ENCODE measurements at places on chromosomes 6 and 20.
A peak's percentile ranks its signal among the peaks of the same experiment; 100 is the strongest.

DNA sequence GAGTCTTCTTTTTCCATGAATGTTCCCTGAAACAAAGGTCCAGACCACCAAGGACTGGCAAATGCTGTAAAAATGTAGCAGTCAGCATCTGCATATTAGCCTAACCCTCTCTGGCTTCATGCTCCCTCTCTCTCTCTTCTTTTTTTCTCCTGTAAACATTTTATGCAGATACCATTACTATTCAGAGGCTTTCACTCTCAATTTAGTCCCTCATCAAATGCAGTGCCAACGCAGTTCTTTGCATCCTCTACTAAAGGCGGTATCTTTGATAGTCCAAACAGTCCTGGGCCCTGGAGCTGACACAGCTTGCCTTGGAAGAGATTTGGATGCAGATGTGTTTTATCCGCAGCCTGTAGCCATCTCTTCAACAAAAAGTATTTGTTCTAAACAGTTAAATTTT lies 167.1 kb upstream of the MMS22L start:
- no peak for DNase-seq

DNA sequence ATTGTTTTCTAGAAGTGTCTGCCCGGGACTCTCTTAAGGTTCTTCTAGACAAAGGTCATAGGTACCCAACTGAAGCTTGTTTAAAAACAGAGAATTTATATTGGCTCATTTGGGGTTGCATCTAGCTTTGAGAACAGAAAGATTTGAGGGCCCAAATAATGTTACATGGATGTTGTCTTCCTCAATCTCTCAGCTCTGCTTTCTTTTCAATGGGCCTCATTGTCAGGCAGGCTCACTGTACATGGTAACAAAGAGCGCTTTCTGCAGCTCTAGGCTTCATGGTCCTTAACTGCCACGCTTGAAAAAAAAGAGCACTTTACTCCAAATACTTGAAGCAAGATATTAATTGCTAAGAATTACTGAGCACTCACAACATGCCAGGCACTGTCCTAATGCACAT lies 22.2 kb downstream of the NHLRC1 start:
- DNase-seq, result no peak

- DNase-seq, result no peak
These were observed 19.2 kb downstream of the JAG1 start for GRCh38 chr20:10654630-10655029.

DNA sequence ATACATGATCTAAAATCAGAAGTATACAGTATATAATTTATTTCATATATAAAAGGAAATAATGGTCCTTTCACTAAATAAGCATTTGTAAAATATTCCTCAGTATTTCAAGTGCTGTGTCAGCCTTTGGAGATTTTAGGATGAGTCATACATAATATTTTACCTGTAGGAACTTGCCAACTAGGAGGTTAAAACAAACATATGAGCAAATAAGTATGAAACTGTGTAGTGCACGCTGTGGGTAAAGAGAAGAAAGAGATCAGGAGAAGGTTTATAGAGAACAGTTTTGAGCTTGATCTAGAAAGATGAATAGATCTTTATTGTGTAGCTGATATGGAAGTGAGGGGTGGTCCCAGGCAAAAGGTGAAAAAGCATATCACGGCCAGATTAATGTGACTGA lies 169.9 kb upstream of the RNF217 start:
- no peak for DNase-seq

DNA sequence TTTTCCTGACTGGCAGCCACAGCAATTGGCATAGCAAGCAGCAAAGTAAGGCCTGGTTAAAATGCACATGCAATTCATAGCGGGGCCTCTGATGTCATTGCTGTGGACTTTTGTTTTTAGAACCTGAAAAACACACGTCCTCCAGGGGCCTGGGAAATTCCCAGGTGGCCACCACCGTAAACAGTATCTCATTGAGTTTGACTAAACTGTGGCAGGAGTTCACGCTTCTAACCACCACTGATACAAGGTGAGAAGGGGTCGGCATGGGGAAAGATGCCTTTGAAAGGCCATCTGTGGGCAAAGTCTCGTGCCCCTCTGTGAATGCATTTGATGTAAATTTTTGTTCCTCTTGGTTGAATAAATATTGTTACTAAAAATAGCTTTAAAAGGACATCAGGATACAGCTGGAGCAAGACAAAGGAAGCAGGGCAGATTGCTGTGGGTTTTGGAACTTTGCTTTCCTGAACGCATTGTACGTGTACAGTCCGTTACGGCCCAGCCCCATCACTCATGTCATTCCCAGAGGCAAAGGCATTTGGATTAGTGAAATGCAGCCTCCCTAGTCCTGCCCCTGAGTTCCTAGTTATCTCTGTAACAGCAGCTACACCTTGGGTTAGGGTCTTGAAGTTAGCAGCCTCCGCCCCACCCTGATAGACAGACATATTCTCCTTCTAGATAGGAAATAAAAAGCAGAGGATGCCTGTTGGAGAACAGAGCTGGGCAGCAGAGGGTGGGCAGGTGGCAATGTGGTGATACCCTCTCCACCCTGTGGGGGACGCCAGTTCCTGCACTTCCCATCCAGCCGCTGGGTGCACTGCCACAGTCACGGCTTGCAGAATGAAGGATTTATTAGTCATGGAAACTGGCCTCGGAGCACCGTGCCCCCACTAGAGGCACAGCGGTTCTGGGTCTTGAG lies 80.3 kb downstream of the ZDHHC14 start:
- peak; percentile 46 for DNase-seq
